Left lung (tissue), 14 donors: ENCODE measurements at places on chromosomes 16 and 17. TPM values are rescaled to one million over a fixed set of nuclear protein-coding genes. Genes with fewer than 3 reads are reported as not detected.

The ATP1B2 gene
- 23.2 TPM for polyA plus RNA-seq

The CCT6B gene
- polyA plus RNA-seq: 4.3 TPM

The NPTX1 gene
- 3.8 TPM for polyA plus RNA-seq

- DNase-seq: no peak
Observed at GRCh38 chr16:47528431-47528830, 67.3 kb downstream of the PHKB start.

DNA sequence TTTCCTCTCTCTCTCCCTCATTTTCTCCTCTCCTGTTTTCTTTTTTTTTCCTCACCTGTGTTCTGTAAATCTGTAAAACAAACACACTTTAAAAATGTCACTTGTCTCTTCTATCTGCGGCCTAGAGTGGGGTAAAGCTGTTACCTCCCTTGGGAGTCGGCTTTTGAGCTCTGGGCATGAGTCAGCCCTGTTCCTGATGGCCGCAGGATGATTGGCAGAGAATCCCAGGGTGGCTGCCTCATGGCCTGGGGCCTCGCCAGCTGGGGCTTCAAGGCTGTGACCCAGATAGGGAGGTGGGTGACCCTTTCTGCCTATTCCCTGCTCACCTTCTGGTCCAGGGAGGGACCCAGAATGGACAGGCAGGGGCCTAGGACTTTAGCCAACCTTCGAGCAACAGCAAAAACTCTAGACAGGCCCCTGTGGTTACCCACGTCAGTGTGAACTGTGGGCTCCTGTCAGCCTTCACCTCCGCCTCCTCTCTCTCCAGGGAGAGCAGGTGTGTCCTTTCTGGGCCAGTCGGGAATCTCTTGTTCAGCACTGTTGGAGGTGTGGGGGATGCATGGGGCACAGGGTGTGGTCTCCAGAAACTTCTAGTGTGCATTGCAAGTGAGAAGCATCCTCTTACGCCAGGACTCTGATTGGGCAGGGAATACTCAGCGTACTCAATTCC is 87.4 kb downstream of the RAP1GAP2 start:
- no peak for DNase-seq

DNA sequence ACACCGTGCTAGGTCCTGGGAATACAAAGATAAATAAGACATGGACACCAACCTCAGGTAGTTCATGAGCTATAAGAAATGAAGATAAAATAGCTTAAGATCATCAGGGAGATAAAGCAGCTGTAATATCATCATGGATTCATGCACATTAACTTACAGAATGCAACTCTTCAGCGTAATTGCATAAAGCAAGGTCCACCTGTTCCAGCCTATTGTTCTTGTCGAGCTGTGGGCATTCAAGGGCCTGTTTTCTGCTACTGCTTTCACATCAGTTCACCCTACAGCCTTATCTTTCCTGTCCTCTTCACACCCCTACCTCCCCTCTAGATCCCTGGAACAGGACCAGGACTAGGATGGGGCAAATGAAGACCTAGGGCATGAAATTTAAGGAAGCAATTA is 133.9 kb downstream of the SPACA3 start:
- DNase-seq: no peak

DNA sequence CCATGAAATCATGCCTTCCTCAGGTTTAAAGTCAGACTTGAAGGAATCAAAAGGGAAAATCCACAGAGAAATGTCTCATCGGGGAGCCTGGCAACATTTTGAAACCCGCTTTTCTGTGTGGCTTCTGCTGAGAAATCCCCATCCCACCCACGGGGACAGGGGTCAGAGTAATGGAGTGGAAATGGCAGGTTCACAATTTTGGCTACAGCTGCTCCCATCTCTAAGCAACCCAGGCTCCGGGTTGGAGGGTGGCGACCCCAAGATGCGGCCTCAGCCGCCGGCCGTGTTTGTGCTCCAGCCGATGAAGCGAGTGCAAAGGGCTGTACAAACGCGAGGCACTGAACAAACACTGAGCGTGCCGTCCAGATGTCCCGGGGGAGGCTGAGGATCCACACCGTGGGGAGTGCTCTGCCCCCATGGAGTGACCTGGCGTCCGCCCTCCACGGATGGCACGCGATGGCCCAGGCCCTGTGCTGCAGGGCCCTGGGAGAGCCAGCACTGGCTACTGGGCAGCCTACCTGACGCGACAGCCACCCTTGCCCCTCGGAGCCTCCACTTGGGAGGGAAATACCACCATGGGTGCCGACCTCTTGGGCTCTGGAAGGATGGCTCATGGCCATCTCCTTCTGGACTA is 22.2 kb downstream of the SLC43A2 start:
- no peak for DNase-seq

- DNase-seq: no peak
Observed at GRCh38 chr17:50972577-50972976, 106.4 kb upstream of the TOB1 start.

DNA sequence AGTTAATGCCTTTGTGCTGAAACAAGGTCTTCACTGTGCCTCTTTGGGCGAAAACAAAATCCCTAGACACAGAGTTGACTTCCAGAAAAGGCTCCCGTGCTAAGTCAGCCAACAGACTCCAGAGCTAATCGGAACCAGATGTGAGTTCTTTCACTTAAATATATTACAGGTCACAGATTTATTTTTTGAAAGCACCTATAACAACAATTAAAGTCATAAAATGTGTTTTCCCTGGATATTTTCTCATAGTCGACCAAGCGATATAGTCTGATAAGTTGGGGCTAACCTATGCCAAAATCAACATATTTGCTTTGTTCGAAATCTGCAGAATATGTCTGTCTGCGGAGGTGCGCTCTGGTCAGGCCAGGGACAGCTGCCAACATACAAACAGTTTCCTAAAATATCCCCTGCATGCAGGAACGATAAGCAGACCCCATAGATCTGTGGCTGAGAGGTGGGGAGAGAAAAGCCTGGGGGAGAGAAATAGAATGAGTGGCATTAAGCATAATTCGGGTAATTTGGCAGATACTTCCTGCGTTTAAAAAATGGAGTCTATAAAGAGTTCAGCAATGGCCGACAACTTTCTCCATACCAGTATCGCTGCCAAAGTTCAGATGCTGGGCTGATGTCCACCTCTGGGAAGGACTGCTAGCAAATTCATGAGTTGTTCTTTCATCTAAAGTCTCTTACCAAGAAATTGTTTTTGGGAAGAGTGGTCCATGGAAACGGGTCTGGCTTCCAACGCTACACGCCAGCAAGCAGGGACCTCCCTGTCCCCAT is 50.8 kb upstream of the MYH10 start:
- no peak for DNase-seq

DNA sequence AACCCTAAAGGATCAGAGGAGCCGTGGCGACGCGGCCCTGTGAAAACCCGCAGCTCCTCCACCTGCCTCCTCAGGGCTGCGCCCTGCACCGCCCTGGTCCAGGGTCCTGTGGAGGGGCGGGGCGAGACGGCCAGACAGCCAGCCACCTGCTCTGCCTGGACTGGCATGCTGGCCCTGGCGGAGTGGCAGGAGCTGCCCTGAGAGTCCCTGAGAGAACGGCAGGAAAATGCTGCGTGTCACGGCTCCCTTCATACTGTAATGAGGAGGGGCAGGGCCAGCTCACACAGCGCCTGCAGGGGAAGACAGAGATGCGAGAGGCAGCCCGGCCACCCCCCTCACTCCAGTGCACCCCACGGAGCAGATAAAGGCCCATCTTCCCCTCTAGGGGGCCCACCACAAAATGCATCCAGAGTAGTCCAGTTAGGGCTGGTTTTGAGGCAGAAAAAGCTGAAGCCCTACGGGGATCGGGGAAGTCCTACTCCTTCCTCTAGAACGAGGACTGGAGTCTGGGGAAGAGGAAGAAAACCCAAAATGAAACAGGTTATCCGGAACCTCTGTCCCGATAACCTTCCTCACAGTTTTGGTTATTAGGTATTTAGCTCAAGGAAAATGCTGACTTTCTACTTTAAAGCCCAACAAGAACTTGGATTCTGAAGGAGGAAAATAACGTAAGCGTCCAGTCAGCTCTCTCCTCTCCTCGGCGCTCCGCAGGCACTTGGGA is 97.6 kb upstream of the DNAH17 start:
- DNase-seq: no peak

GRCh38 chr16:79171504-79171903 is 429.0 kb downstream of the MAF start:
- no peak for DNase-seq

DNA sequence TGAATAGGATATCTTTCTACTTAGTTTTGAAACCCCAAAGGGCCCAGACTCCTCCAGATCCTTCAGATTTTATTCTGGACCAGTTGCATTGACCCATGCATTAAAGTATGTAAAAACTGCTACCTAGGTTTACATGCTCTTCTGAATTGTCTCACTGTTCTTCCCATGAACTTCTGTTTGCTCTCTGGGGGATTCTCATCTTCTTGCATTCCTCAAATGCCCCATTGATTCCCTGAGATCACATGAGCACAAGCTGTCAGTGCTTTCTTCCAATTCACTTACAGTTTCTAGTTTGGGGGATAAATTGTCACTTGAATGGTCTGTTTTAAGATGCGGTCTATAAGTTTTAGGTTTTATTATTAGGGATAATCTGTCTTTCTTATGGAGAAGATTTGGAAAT is 188.9 kb upstream of the KIF2B start:
- no peak for DNase-seq

- peak; percentile 44 for DNase-seq
Observed at GRCh38 chr17:29124135-29124924, 55.9 kb downstream of the MYO18A start.

DNA sequence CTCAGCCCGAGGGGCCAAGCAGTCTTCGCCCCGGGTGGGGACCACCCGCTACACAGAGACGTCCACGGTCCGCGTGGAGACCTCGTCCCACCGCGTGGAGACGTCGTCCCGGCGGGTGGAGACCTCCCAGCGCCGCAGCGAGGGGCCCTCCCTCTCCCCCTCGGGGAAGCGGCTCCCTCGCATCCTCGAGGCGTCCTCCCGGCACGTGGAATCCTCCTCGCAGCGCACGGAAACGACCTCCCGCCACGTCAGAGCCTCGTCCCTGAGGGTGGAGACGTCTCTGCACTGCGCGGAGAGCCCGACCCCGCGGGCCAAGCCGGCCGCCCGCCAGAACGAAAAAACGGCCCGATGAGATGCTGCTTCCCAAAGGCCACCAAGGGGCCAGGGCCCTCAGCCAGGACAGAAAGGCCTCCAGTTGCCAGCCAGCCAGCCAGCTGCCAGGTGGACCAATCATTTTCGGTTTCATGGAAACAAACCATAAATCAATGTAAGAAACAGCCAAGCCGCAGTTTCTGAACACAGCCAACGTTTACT is 424 bp downstream of the C17orf100 start:
- peak; percentile 54 for DNase-seq

GRCh38 chr17:68909066-68909465 is 46.1 kb downstream of the ABCA8 start:
- DNase-seq: peak; percentile 24

GRCh38 chr16:55508271-55508921 is 476 bp upstream of the LPCAT2 start:
- DNase-seq: no peak

DNA sequence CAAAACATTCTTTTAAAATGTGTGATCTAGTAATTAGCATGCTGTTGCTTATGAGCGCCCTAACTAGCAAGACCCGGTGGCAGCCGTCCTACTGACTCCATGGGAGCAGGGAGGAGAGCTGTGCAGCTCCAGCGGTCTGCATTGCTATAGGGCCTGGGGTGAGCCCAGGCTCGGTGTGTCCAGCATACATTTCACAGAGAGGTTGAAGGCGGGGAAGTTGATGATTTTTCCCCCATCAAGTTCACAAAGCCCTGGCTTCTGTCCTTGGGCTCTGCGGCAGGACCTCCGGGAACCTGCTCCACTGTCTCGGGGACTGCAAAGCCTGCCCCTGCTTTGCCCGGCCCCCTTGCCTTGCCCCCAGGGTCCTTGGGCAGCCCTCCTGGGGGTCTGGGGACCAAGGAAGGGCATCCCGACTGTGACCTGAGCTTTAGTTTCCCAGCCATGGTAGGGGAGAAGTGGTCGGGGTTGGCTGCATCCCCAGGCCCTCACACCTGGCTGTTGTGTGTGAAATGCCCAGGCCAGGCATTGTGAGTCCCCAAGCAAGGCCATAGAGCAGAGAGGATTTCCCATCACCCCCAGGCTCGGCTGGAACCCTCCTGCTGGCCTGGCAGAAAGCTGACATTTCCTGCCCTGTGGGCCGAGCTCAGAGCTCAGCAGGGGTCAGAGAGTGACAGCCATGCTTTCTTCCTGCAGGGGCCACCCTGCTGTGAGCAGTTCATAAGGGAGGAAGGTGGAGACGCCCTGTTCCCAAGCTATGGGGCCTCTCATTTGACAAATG is 24.8 kb downstream of the KCNJ12 start:
- no peak for DNase-seq

- DNase-seq: no peak
Observed at GRCh38 chr16:66728804-66729203, 22.6 kb downstream of the DYNC1LI2 start.

DNA sequence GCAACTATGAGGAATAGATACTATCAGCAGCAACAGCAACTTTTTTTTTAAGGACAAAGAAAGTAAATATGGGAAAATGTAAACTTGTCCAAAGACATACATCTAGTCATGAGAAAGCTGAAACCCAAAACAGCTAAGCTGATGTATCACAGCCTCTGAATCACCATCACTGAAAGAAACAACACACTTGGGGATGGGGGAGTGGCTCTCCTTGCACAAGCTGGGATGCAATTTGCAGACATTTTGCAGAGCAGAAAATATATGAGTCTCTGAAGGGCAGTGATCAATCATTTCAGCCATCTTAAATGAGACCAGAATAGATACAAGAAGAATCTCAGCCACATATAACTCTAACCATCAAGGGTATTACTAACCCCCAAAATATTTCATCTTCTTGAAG is 79.1 kb downstream of the GRIN2A start:
- DNase-seq: no peak

DNA sequence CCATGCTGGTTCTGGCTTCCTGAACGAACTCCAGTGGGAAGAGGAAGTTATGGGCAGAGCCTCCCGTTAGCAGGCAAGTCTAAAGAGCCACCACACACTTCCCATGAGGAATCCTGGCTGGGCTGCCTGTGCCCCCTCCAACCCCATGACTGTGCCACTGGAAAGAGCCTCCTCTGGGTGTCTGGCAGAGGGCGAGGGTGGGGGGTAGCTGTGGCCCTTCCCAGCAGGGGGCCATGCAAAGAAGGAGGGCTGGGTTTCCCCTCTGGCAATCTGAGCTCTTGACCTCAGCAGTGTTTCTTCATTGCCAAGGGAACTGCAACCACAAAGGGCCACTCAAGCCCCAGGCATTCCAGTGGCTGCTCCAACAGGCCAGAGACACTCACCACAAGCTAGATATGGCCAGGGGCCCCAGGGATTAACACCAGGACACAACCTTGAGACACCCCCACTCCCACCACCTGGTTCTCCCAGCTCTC is 1.7 kb upstream of the RRAD start:
- peak; percentile 75 for DNase-seq

DNA sequence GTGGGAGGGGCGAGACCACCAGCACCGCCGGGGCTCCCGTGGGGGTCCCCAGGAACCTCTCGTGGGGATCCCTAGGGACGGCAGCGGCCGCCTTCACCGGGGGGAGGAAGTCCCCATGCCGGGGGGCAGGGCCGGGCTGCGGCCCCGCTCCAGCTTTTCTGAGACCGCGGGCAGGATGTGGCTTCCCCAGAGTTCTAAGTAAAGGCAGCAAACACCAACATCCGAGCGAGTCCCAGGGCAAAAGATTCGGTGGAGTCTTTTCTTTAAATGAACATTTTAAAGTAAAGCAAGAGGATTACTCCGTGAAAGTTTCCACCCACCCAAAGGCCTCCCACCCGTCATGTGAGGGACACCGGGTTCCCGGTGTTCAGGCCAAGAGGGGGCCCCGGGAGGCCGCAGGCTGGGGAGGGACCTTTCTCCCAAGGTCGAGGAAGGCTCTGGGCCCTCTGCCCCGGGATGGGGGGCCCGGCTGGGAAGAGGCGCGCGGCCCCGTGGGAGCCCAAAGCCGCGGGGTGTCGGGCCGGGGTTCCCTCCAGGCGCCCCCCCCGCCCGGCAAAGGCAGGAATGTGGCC is 137.2 kb upstream of the RPH3AL start:
- peak; percentile 90 for DNase-seq
